B cell (primary cell): ENCODE measurements at places on chromosomes 12 and 14. TPM values are rescaled to one million over a fixed set of nuclear protein-coding genes. Genes with fewer than 3 reads are reported as not detected.

The MSRB3 gene
- total RNA-seq, result not detected in 2 replicates

The TMEM229B gene
- total RNA-seq, result 4.2 and 6.9 TPM in 2 replicates

The PLCZ1 gene
- total RNA-seq, result not detected in 2 replicates

The CPSF6 gene
- total RNA-seq, result 108 and 114 TPM in 2 replicates

The EXOC3L4 gene
- total RNA-seq, result not detected in 2 replicates

The DYNC1H1 gene
- 257 TPM in 2 replicates for total RNA-seq

The YARS2 gene
- 18.8 and 24.3 TPM in 2 replicates for total RNA-seq

The FSCB gene
- not detected in 2 replicates for total RNA-seq

The C3AR1 gene
- 0.15 and 0.64 TPM in 2 replicates for total RNA-seq

The GAS2L3 gene
- total RNA-seq, result 0.10 and 0.29 TPM in 2 replicates

The TNS2 gene
- total RNA-seq, result 0.24 and 1.3 TPM in 2 replicates

The MANSC4 gene
- not detected in 2 replicates for total RNA-seq

The CACNA1C gene
- total RNA-seq, result 0.02 and 0.10 TPM in 2 replicates

The TCL1B gene
- 5.5 and 5.7 TPM in 2 replicates for total RNA-seq

The RTL1 gene
- total RNA-seq, result not detected in 2 replicates

The GLIPR1L2 gene
- total RNA-seq, result 0.46 and 0.91 TPM in 2 replicates

The BEST3 gene
- total RNA-seq, result not detected in 2 replicates

The RASSF9 gene
- total RNA-seq, result not detected in 2 replicates

The GNPNAT1 gene
- total RNA-seq, result 7.8 and 8.3 TPM in 2 replicates

The CPNE6 gene
- not detected in 2 replicates for total RNA-seq

The BBOF1 gene
- 2.6 and 3.4 TPM in 2 replicates for total RNA-seq

The KCNH3 gene
- 0.19 and 0.54 TPM in 2 replicates for total RNA-seq

The OR4E2 gene
- total RNA-seq, result not detected in 2 replicates

The C12orf50 gene
- total RNA-seq, result 0.10 and 0.22 TPM in 2 replicates

The KERA gene
- total RNA-seq, result not detected in 2 replicates

The GLI1 gene
- 3.9 and 4.1 TPM in 2 replicates for total RNA-seq

The OLR1 gene
- 0.12 TPM in 1 of 2 replicates, not detected in the other for total RNA-seq

The NPAS3 gene
- not detected in 2 replicates for total RNA-seq

The TEX52 gene
- total RNA-seq, result not detected in 2 replicates

The SLC6A12 gene
- total RNA-seq, result not detected in 2 replicates

The PLEK2 gene
- total RNA-seq, result not detected in 2 replicates

The TRAF3 gene
- total RNA-seq, result 89.8 and 102 TPM in 2 replicates

The IL22 gene
- total RNA-seq, result not detected in 2 replicates

The PNMA1 gene
- total RNA-seq, result 29.6 and 31.6 TPM in 2 replicates

The KRT8 gene
- 0.83 and 0.94 TPM in 2 replicates for total RNA-seq

The PPP1R36 gene
- total RNA-seq, result not detected in 2 replicates

The MGP gene
- 0.81 TPM in 1 of 2 replicates, not detected in the other for total RNA-seq

The PRB4 gene
- total RNA-seq, result not detected in 2 replicates

The PIWIL1 gene
- not detected in 2 replicates for total RNA-seq

The PRH2 gene
- total RNA-seq, result not detected in 2 replicates

The SLC16A7 gene
- total RNA-seq, result 32.7 and 32.8 TPM in 2 replicates

The TRIM9 gene
- total RNA-seq, result 0.32 TPM in 2 replicates

The MYF6 gene
- total RNA-seq, result not detected in 2 replicates

The GLIPR1L1 gene
- not detected in 2 replicates for total RNA-seq

The OASL gene
- 1.1 and 1.3 TPM in 2 replicates for total RNA-seq

The B3GNT4 gene
- 0.12 TPM in 1 of 2 replicates, not detected in the other for total RNA-seq

The DNAH10 gene
- 0.66 and 0.99 TPM in 2 replicates for total RNA-seq

The ALDH2 gene
- 22.3 TPM in 2 replicates for total RNA-seq

The HCAR2 gene
- total RNA-seq, result not detected in 2 replicates

The PTPN11 gene
- total RNA-seq, result 49.8 and 53.1 TPM in 2 replicates
